Heart right ventricle (tissue), 16 donors: ENCODE measurements at places on chromosomes 5 and 9. TPM values are rescaled to one million over a fixed set of nuclear protein-coding genes. Genes with fewer than 3 reads are reported as not detected.

GRCh38 chr9:92133949-92134604 lies 18.9 kb upstream of the SPTLC1 start:
- peak; percentile 72 for DNase-seq

GRCh38 chr9:91089405-91090129 lies 272.2 kb downstream of the AUH start:
- DNase-seq = peak; percentile 21

The CARD9 gene
- 0.21 TPM for total RNA-seq

The CEP78 gene
- total RNA-seq = 2.8 TPM

The ARL14EPL gene
- total RNA-seq = not detected

- DNase-seq = peak; percentile 68
These were observed 745 bp downstream of the GADD45G start for GRCh38 chr9:89605465-89606048.

DNA sequence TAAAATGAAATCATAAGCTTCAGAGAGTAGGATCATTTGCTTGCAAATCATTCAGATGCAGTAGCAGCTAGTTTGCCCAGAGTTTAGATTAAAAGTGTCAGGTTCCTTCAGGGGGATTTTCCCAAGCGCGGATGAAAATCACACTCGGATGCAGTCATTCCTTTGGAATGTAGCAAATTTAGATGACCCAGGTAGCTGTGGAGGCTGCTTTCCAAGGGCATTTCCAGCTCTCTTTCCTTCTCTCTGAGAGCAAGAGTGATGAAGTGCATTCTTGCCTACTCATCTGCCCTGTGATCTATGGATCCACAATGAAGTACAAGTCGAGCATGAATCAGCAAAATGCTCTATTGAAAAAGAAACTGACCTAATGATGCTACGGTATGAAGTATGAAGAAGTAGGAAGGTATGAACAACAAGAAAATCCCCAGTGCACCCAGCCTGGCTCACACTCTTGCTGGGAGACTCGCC lies 200.2 kb downstream of the PLK2 start:
- no peak for DNase-seq

The NEURL1B gene
- total RNA-seq = 42.7 TPM

- DNase-seq = no peak
These were observed 143.0 kb downstream of the CAVIN4 start for GRCh38 chr9:100720922-100721321.

- DNase-seq = no peak
These were observed 153.5 kb upstream of the TNPO1 start for GRCh38 chr5:72662936-72663335.

The PPP3R2 gene
- not detected for total RNA-seq

DNA sequence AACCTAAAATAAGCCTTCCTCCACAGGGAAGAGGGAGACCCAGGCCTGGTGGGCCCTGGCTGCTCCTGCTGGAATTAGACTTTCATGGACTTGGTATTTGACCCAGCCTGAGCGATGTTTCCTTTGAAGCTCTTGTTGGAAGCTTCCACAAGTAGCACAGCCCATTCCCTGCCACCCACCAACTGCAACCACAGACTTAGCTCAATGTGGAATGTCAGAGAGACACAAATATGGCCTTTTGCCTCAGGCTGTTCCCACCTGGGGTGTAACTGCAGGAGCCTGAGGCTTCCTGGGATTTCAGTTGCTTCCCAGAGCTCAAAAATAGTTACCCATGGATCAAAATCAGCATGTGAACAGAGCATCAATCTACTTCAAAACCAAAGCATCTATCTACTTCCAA lies 70.3 kb upstream of the LHFPL2 start:
- DNase-seq = no peak

GRCh38 chr5:107501965-107502675 lies 168.6 kb downstream of the EFNA5 start:
- no peak for DNase-seq

The NRARP gene
- 2.6 TPM for total RNA-seq

The FBP2 gene
- total RNA-seq = not detected

DNA sequence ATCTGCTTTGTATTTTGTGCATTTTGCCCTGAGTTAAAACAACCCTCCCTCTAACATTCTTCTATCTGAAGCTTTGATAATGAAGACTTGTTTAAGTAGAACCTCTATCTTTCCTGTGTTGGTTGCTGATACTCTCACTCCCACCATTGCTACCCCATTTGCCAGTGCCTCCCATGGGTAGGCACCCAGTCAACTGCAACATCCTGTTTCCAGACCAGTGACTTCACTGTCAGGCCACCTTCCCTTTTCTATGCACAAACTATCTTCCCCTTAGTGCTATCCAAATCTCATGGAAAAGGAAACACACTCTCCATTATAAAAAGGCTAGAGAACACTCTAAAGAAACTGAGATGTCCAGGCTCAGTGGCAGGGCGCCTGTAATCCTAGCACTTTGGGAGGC lies 5.6 kb upstream of the IARS1 start:
- no peak for DNase-seq

The PCDHAC2 gene
- 0.12 TPM for total RNA-seq

GRCh38 chr5:118681655-118682054 lies 306.7 kb downstream of the DTWD2 start:
- no peak for DNase-seq

DNA sequence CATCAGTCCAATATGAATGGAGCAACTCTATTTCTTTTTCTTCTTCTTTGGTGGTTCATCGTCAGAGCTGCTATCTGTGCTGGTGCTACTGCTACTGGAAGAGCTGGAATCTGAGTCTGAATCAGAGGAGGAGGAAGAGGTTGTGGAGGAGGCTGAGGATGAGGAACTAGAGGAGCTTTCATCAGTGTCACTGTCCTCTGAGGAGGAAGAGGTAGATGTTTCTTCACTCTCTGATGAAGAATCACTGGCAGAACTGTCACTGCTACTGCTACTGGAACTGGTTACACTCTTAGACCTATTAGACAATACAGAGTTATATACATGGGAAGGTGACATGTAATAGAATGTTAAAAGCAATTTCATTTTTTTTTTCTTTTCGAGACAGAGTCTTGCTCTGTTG lies 27.8 kb downstream of the ZCCHC10 start:
- DNase-seq = no peak

The CCL28 gene
- 0.53 TPM for total RNA-seq

DNA sequence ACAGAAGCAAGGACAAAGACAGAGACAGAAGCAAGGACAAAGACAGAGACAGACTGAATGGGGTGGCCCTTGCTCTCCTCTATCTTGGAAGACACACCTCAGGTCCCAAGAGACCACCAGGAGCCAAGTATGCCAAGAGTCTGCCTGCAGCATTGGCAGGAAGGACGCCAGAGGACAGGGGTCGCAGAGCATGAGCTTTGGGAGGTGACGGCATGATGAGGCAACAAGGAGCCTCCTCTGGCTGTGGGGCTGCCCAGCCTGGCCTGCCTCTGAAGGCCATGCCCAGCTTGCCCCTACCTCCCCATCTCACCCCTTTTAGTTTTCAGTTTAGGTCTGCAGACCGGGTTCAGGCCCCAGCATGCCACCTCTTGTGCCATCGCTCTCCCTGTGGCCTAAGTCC lies 17.6 kb downstream of the PDGFRB start:
- DNase-seq = peak; percentile 18

DNA sequence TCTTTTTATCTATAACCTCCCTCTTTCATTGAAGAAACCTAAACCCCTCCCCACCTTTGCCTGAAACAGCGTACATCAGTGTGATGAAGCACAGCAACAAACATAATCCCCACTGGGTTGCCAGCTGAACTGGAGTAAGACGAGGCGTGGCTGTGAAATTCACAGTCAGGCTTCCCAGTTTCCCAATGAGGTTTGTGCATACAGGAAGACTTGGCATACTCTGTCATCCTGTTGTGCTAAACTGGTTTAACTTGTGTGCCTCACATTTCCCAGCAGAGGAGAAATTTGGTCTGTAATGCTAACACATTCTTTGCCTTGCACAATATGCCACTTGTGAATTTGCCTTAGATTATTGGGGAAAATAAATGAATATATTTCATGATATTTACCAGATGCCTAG lies 121.5 kb downstream of the SV2C start:
- DNase-seq = no peak

DNA sequence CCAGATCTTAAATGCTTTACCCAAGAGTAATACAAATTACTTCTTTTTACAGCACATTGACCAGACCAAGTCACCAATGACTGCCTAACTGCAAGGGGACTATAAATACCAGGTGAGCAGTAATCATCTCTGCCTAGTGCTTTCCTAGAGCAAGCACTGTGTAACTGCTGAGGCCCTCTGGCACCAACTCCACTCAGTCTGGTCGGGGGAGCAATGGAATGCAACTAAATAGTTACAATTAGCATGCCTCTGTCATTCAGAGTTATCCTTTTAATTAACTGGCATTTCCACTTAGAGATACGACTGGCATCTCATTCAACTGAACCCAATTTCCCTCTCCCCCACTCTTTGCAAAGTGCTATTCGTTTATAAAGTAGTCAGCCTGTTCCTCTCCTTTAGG lies 1309.1 kb upstream of the DMAC1 start:
- no peak for DNase-seq

The DBH gene
- not detected for total RNA-seq

DNA sequence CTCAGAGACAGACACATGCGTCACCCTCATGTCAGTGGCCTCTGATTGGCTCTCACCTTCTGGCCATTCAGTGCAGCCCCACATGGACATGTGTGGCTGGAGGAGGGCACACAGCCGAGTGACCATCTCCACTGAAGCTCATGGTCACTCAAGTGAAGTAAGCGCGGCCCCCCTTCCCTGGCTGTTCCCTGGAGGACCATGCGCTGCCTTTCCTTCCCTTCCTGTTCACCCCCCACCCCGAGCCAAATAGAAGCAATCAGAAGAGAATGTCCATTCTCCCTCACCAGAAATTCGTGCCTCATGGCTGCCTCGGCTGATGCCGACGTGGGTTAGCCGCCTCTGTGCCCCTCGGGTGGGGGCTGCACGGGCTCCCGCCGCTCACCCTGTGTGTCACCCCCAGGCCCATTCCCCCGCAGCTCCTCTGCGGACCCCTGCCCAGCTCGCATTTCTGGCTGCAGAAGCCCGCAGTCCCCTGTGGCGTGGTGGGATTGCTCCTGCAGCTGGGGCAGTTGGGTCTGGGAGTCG lies 12.5 kb upstream of the COL5A1 start:
- DNase-seq = no peak

DNA sequence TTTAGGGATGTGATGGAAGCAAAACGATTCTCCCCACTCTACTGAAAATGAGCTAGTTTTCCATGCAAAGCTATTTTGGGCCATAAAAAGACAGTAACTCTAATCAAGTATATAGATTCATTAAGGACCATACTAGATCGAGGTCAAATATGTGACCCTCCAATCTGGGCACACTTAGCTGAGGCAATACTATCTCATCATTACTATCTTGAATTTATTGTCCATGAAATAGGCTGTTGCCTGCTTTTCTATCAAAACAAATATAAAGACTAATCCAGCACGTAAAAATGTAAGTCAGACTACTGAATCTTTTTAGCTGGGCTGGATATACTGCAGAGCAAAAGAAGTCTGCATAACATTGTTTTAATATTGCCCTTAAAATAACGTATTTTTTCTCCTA lies 943.1 kb downstream of the NR2F1-AS1 start:
- DNase-seq = no peak
